H7 (cell line): ENCODE measurements at places on chromosomes 13 and 19. TPM values are rescaled to one million over a fixed set of nuclear protein-coding genes. Genes with fewer than 3 reads are reported as not detected.

Gene GPI
- total RNA-seq: 192 and 212 TPM in 2 replicates

Gene SLITRK6
- total RNA-seq: 0.10 TPM in 1 of 2 replicates, not detected in the other

Gene IFNL1
- total RNA-seq: not detected in 2 replicates

Gene TEX26
- not detected in 2 replicates for total RNA-seq

Gene FCER2
- not detected in 2 replicates for total RNA-seq

Gene STAP2
- total RNA-seq: 14.2 and 18.0 TPM in 2 replicates

Gene PLK5
- total RNA-seq: 0.14 and 0.18 TPM in 2 replicates
